ENCODE measurements at places on chromosomes 2 and 18. TPM values are rescaled to one million over a fixed set of nuclear protein-coding genes. Genes with fewer than 3 reads are reported as not detected.
A peak's percentile ranks its signal among the peaks of the same experiment; 100 is the strongest.

- ATAC-seq, result peak; percentile 89
Observed at GRCh38 chr2:71700658-71701397, 247.5 kb downstream of the DYSF start.

GRCh38 chr2:100417711-100418124 lies 250 bp upstream of the CHST10 start:
- ATAC-seq, result no peak

- no peak for ATAC-seq
Observed at GRCh38 chr2:163717515-163717914, 18.3 kb downstream of the FIGN start.

Gene INO80C
- 5.8 TPM for total RNA-seq

Gene MC4R
- total RNA-seq, result 1.0 TPM

DNA sequence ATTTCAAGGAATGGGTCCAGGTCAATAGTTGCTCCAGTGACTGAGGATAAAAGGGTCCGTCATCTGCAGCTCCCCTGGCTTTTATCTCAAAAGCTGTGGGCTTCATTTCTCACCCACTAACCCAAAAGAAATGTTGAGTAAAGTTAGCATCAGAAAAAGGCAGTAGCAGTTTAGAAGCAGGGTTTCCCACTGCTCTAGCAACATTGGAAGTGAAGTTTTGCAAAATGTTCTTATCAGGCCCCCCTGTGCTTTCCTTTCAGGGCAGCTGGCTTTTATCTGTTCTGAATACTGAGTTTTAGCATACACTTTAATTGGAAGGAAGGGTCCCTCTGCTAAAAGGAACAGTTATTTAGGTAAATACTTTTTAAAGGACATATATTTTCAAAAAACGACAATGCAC lies 296.2 kb upstream of the RAB12 start:
- no peak for ATAC-seq

GRCh38 chr18:28715206-28715605 lies 538.3 kb upstream of the CDH2 start:
- ATAC-seq, result no peak

- ATAC-seq, result no peak
Observed at GRCh38 chr2:120702061-120702460, 33.6 kb upstream of the GLI2 start.

Gene PLB1
- 3.0 TPM for total RNA-seq

DNA sequence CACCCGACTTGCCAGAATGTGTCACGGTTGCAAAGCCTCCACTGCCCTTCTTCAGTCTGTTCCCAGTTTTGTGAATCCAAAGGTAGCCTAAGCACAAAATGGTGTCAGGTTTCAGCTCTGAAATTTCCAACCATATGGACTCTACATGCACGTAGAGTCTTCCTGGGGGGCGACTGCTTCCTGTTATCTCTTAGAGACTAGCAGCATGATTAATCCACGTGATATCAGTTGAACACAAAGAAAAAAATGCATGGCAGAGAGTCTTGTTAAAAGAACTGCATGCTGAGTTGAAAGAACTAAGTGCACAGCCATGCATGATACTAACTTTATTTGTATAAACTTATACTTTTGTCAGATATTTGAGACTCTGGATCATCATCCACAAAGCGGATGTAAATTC lies 404.4 kb downstream of the SOCS6 start:
- ATAC-seq, result no peak

Gene NDUFS1
- total RNA-seq, result 114 TPM

Gene SULT1C2
- total RNA-seq, result not detected

Gene RAB31
- 159 TPM for total RNA-seq

DNA sequence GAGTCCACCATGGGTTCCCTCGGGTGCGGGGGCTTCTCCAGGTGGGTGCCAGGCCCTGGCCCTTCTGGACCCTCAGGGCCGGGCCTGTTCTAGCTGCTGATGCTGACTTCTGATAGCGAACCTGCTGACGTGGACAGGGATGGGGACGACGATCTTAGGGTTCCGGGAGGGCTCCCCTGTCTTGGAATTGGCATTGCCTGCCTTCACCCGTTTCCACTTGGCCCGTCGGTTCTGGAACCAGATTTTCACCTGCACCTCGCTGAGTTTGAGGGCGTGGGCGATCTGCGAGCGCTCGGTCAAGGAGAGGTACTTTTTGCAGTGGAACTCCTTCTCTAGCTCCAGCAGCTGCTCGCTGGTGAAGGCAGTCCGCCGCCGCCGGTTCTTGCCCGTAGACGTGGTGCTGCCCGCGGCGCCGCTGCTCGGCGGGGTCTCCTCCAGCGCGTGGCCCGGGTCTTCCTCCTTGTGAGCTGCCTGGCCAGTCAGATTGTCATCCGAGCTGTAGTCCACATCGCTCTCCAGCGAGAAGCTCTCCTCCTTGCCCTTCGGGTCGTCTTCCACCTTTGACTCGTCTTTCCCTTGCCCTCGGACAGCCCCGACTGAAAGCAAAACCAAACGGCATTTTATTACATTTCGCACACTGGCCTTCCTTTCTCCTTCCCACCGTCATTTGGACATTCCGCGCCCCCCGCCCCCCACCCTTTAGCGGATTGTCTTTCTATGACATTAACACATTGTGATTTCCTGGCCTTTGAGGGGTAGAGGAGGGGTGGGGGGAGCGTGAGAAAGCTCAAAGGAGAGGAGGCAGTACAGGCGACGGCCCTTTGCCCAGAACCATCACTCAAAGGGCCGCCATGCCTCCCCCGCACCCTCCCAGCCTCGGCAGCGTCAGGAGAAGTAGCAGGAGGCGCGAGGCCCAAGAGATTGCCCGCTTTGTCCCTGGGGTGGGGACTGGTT lies 2.1 kb downstream of the GBX2 start:
- no peak for ATAC-seq

Gene LINC00305
- not detected for total RNA-seq

- ATAC-seq, result no peak
Observed at GRCh38 chr18:68956650-68957049, 158.8 kb downstream of the CCDC102B start.

Gene AGXT
- not detected for total RNA-seq

Gene ARHGAP25
- 7.3 TPM for total RNA-seq

Gene SPP2
- total RNA-seq, result not detected

GRCh38 chr2:11773747-11774525 lies 27.5 kb downstream of the LPIN1 start:
- no peak for ATAC-seq

Gene MZT2A
- 62.3 TPM for total RNA-seq

Gene PLCL1
- total RNA-seq, result 89.2 TPM

DNA sequence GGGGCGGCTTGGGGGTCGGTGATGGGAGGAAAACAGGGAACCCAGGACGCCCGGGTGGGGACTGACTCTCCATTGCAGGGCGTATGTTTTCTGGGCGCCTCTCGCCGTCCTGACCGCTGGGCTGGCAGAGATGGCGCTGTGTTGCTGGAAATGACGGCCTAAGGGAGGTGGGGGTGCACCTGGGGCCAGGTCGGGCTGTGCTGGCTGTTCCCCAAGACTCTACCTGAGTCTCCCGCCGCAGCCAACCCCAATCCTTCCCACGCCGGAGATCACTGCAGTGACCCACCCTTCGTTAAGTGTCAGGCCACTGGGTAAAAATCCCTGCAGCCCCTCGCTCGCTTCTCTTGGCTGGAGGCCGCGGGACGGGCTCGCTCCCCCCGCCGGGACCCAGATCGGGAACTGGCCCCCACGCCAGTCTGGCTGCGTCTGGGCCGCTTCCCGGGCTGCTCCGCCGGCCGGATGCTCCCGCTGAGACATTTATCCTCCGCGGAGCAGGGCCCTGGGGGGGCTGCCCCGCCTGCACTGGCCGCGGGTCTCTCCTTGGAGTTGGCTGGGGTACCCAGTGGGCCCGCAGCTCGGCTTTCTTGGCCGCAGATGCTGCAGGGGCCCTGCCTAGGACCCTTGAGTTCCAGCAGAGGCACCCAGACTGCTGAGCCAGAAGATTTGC lies 7.8 kb upstream of the ARMC9 start:
- peak; percentile 67 for ATAC-seq

DNA sequence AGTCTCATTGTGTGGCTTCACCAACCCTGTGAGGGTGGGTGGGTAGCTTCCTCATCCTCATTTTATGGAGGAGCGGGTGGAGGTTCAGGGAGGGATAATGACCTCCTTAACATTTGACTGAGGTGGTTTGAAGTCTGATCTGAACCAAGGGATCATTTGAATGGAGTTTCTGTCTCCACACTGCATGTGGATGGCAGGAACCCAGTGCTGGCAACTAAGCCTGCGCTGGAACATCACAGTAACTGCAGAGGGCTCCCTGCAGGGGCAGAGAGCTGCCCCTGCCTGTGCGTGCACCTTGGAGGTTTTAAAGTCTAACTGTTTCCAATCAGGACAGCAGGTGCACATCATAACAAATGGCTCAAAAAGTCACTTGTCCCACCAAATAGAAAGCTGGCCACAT lies 3.3 kb downstream of the AGAP1 start:
- ATAC-seq, result no peak

DNA sequence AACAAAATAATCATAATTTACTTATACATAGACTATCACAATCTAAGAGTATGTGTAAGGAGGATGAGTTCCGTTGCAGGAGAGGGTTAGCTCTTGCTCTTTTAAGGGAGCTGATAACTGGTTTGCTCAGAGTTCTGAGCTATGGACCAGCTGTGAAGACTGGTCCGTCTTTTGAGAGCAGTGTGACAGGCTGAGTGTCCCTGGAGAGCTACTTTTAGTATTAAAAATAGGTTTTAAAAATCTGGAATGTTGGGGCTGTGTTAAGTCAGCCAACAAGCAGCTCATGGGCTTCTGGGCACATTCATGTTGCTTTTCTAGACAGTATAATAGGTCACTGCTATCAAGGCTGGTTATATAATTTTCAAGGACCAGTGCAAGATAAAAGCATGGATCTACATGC lies 41.5 kb upstream of the TMEM131 start:
- ATAC-seq, result no peak

Gene SMAD7
- 63.5 TPM for total RNA-seq

Gene GCG
- not detected for total RNA-seq

DNA sequence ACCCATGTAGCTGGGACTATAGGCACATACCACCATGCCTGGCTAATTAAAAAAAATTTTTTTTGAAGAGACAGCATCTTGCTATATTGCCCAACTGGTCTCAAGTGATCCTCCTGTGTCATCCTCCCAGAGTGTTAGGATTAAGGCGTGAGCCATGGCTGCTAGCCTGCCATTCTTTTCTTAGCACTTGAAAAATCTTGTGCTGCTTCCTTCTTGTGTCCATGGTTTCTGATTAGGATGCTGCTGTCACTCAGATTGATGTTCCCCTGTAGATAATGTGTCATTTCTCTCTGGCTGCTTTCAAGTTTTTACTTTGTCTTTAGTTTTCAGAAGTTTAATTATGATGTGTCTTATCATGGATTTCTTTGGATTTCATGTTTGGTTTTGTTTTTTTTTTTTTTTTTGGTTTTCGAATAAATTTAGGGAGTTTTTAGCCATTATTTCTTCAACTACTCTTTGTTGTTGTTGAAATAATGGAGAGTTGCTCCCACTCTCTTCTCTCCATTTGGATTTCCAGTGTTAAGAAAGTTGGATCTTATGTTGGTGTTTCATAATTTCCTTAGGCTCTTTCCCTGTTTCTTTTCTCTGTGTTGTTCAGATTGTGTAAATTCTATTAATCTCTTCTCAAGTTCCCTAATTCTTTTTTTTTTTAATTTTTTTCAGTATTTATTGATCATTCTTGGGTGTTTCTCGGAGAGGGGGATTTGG lies 2.5 kb downstream of the ATP9B start:
- ATAC-seq, result no peak

GRCh38 chr18:374721-375168 lies 106.9 kb upstream of the THOC1 start:
- peak; percentile 59 for ATAC-seq

DNA sequence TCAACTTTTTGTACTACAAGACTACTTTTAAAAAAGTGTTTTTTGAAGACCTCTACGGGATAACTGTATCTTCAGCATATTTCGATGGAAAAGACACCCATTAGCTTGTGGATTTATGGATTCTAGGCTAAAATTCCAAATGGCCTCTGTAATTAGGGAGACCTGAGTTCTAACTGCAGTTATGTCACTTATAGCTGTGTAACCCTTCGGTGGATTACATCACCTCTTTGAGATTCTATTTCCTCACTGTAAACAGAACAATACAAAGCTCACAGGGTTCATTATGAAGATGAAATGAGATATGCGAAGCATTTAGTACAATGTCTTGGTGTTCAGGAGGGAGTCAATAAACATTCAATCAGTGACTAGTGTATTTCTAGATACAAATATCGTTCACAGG lies 24.2 kb downstream of the LMAN2L start:
- no peak for ATAC-seq

DNA sequence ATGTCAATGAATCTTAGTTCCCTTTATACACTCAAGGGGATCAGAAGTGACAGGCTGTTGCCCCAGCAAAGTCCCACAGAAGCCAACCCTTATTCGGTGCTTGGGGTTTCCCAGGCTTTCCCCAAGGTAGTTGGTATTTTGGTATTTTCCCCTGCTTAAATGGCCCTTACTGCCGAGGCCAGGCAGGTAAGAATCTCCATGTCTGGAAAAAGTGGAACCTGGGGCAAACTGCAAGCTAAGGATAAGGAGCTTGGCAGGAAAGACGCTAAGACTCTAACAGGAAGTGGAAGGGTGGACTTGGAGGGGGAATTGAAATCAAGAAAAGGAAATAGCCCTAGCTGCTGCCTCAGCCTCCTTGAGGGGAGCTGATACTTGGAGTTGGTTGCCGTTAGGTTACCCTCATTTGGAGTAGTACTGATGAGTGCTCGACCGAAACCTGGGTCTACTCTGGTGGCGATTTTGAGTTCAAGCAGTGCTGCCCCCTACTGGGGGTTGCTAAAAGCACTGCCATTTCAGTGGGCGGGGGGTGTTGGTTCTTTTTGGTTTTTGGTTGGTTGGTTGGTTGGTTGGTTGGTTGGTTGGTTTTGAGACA lies 3.3 kb upstream of the GPBAR1 start:
- ATAC-seq, result no peak

Gene KCNE4
- total RNA-seq, result 17.4 TPM

DNA sequence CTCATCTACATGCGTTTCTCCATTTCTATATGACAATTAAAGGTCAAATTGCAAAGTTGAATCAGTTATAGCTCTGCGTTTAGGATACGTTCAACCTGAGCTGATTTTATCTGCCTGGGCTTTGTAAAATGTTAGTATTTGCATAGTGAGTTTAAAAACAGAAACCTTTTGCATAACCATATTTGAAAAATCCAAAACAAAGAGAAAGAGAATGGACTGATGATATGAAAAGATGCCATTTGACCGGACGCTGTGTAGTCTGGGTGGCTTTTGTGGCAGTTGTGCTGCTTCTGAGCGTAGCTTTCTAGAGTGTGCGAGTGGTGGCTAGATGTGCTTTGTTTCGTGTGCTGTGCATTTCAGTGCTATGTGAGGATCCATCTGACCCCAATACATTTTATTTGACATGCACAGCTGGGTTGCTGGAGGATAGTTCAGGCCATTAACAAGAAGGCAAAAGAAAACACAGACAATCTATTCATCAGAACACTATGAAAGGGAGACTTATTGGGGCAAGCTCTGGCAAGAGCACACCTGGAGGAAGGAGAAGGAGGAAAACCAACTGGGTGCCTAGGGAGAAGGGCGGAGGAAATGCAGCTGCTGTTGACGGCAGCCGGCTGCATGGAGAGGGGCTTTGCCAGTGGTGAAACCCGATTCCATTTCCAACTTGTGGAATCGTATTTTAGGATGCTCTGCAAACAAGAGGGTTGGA lies 126.8 kb downstream of the ACOXL start:
- ATAC-seq, result no peak

Gene TEX44
- total RNA-seq, result not detected
